Stimulated activated CD8-positive, alpha-beta memory T cell treated with anti-CD3 and anti-CD28 coated beads, Interleukin-7, amount 100 ng/mL, for 1 hour (primary cell): ENCODE measurements at places on chromosomes 1 and 21.

DNA sequence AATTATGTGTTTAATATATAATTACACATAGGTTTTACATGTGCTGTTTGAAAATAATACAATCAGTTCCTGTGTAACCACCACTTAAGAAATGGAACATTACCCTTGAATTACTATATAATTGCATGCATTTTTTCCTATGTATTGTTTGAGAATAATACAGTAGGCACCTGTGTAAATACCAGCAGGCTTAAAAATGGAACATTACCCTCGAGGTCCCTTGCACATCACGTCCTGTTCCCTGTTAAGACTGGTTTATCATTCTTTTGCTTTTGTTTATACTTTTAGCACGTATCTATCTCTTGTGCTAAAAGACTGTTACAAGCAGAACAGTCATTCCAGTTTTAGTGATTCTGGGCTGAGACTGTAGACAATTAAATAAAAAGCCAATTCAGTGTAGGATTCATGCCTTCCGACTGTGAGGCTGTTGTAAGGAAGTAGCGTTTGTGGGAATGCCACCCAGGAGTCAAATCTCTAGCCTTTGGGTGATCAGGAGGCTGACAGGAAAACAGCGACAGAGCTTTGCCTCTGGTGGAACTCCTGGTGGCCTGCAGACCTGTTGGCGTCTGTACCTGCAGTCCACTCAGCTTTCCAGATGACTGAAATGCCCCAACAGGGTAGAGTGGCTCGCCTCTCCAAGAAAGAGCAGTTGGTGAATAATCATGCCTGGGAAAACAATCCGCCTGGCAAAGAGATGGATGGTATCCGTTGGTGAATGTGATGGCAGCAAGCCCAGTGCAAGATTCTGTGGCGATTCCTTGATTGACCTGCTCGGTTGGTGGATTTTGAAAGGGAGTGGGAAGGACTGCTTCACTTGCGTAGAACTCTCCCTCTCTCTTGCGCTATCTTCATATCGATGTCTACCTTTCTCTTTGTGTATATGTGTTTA is 58.0 kb downstream of the DISC1 start:
- no peak for DNase-seq

DNA sequence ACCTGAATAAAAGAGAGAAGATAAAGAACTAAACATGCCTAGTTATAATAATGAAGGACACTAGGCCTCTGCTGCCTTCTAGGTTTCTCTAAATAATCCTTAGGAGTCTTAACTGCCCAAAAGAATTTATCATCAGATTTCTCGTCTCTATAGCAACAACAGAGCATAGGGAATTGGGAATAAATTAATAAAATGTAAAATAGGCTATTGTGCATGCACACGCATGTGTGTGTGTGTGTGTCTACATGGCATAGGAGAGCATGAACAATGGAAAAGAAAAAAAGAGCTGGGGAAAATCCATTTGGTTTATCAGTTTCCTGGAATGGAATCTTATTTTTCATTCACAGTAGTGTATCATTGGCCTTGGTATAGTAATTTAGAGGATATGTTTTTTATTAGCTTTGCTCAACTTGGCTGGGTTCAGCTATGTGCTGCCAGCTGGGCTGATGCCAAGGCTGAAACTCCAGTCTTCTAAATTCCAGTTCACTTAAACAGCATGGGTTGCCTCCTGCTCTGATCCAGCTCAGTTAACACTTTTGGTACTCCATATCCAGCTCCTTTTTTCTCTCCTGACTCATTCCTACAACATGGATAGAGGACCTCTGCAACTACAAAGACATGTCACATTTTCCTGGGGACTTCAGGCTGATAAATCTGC is 80.6 kb upstream of the SLFNL1 start:
- no peak for DNase-seq

DNA sequence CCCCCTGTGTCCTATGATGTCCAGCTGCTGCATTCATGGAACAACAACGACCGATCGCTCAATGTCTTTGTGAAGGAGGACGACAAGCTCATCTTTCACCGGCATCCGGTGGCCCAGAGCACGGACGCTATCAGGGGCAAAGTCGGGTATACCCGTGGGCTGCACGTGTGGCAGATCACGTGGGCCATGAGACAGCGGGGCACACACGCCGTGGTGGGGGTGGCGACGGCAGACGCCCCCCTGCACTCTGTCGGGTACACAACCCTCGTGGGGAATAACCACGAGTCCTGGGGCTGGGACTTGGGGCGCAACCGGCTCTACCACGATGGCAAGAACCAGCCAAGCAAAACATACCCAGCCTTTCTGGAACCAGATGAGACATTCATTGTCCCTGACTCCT is 63.3 kb downstream of the SPSB1 start:
- DNase-seq, result no peak

- DNase-seq, result no peak
Measured at GRCh38 chr1:21924503-21925005, 12.6 kb downstream of the HSPG2 start.

DNA sequence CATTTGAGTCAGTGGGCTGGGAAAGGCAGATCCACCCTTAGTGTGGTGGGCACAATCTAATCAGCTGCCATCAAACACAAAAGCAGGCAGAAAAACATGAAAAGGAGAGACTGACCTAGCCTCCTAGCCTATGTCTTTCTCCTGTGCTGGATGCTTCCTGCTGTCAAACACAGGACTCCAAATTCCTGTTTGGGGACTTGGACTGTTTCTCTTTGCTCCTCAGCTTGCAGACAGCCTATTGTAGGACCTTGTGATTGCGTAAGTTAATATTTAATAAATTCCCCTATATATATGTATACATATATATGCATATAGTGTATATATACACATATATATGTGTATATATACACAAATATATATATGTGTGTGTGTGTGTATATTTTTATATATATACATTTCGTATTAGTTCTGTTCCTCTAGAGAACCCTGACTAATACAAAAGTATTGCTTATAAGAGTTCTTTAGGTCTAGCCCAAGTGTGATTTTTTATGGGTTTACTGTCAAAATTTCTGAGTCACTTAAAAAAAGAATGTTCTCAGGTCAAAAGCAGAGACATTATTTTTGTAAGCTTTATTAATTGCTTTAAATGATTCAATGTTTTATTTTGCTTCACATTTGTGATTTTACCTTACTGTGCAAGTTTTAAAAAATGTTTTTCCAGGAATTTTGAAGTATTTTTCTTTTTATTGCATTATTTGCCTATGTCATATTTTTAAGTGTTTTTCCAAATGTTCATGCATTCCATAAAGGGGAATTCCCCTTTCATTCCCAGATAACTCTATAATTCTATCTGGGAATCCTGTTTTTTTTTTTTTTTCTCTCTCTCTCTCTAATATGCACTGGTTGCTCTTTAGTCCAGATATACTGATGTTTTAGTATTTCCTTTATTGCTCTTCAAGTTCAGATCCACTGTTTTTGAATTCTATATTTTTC is 92.1 kb upstream of the ADAMTS5 start:
- DNase-seq, result no peak

DNA sequence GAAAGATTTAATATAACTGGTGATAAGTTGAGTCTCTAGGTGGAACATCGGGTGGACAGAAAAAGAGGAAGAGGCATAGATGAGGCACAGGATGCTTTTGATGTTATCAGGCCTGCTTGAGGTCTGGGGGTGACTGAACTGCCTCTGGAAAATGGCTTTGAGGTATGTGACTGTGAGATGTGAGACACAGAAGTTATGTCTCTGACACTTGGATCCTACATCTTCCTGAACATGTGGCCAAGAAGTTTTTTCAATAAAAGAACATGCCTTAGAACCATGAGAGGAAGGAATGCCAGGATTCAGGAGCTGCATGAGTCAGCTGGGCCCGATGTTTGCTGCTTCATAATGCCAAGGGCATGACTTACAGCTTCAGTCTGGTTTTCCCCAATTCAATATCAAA is 11.5 kb upstream of the AIM2 start:
- DNase-seq, result no peak

GRCh38 chr1:6519935-6520671 is 28.6 kb upstream of the PLEKHG5 start:
- DNase-seq, result no peak

DNA sequence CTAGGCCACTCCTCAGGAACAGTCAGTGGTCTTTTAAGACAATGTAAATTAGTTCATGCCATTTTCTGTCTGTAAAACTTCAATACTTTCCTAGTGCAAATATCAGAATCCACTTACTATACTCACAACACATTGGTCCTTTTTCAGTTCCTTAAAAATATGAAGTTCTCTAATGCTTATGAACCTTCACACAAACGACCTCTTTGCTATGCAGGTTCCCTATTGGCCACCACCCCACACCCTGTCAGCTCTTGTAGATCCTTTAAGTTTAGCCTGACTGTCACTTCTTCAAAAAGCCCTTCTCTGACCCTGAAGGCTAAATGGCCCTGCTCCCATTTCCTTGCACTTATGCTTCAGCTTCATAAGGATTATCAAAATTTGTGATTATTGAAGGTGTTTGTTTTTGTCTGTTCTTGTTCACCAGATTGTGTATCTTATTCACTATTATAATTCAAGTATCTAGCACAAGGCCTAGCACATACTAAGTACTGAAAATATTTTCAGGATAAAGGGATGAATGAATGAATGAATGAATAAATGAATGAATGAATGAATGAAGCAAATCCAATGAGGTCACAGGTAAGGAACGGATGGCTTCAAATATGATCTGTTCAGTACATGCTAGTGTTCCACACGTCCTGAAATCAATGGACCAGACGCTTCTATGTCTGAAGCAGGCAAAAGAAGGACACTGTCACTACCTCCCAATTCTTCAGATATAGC is 373.9 kb downstream of the VAV3 start:
- DNase-seq, result no peak

DNA sequence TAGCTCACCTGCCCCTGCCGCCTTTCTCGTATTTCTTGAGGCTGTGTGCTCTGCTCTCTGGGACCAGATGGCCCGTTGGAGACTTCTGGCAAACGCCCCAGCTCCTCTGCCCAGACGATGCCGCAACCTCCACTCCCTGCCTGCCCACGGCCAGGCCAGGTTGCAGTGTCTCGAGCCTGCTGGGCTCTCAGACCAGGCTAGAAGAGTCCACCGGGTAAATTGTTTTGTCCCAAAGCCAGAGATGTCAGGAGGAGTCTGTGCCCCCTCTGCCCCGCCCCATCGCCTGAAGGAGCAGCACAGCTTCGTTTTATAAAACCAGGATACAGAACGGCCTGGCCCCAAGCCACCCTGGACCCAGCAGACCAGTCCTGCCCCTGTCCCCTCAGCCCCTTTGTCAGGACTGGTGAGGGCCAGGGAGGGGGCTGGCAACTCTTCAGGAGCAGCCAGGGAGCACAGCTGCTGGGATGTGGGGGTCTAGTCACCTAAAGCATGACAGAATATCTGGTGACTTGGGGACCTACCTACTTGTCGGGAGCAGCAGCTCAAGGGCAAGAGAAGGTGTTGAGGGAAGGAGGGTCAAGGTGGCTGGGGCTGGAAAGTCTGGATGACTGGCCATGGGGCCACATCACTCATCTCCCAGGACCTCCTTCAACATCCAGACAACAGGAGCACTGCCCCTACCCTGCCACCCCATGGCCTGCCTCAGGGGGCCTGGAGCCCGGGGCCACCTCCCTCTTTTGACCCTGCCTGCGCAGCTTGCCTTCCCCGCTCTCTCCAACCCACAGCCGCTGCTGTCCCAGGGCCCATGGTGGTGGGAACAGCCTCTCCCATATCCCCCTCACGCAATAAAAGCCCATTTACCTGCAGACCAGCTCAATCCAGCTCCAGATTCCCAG is 33.9 kb upstream of the LBR start:
- no peak for DNase-seq

DNA sequence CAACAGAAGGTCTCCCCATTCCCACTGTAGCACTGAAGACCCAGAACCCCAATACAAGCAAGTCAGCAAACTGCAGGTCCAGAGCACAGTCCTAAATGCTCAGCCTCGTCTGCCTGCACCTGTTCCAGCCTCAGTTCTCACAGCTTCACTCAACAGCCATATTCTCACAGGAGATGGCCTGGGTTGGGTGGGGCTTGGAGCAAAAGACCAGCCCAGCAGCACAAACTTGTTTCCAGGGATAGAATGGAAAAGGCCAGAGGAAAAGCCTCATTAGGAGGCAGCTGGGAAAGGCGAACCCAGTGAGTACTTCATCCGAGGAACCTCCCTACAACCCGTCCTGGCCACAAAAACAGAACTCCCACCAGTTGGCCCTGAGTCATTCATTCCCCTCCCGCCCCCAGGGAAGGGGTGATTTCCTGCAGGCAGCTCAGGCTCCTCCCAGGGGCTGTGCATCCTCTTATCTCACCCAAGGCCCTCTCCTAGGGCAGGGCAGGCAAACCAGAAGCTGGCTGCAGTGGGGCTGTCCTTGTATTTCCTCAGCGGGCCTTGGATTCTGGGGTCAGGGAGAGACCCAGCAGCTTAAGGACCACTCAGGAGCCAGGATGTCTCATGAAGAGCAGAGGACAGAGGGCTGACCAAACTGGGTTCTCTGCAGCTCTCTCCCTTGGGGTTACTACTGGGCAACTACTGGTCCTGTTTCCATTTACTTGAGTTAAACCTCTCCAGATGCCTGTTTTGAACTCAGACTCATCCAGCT is 7.4 kb upstream of the MPL start:
- no peak for DNase-seq

GRCh38 chr1:23325393-23325792 is 18.7 kb downstream of the HNRNPR start:
- DNase-seq, result no peak

- DNase-seq, result no peak
Measured at GRCh38 chr1:53981220-53981619, 35.1 kb downstream of the LRRC42 start.

GRCh38 chr1:92992054-92992453 is 30.8 kb upstream of the DIPK1A start:
- no peak for DNase-seq

GRCh38 chr1:109466125-109466451 is 258 bp upstream of the SYPL2 start:
- DNase-seq, result no peak

DNA sequence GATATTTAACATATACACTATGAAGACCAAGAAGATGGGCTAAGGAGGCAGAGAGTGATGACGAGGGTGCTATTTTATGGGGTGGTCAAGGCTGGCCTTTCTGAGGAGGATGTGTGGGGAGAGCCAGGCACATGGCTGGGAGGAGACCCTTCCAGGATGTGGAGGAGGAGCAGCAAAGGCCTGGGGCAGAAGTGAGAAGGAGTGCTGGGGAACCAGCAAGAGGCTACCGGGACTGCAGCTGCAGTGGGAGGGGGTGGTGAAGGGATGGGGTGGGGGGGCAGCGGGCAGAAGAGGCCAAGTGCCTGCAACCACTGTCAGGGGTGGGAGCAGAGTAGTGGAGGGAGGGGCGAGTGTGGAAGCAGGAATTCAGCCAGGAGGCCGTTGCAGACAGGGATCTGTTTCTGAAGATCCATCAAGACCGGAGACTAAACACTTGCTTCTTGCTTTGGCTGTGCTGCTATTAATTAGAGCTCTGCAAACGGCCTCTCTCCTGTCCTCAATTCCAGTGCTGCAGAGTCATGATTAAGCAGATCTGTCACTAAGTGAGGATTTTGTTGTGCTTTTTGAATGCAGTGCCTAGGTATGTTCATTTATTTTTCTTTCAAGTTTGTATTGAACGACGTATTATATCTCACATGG is 89.9 kb downstream of the IER5 start:
- no peak for DNase-seq

GRCh38 chr1:200684015-200684414 is 14.3 kb upstream of the DDX59 start:
- no peak for DNase-seq

GRCh38 chr1:119321666-119322419 is 46.7 kb upstream of the HAO2 start:
- DNase-seq, result no peak

GRCh38 chr1:203584507-203584906 is 42.1 kb upstream of the ATP2B4 start:
- DNase-seq, result no peak

GRCh38 chr21:37008724-37009123 is 2.2 kb downstream of the RIPPLY3 start:
- DNase-seq, result no peak
